C1 segment of cervical spinal cord (tissue), 14 donors: ENCODE measurements at places on chromosomes 16 and 17.

DNA sequence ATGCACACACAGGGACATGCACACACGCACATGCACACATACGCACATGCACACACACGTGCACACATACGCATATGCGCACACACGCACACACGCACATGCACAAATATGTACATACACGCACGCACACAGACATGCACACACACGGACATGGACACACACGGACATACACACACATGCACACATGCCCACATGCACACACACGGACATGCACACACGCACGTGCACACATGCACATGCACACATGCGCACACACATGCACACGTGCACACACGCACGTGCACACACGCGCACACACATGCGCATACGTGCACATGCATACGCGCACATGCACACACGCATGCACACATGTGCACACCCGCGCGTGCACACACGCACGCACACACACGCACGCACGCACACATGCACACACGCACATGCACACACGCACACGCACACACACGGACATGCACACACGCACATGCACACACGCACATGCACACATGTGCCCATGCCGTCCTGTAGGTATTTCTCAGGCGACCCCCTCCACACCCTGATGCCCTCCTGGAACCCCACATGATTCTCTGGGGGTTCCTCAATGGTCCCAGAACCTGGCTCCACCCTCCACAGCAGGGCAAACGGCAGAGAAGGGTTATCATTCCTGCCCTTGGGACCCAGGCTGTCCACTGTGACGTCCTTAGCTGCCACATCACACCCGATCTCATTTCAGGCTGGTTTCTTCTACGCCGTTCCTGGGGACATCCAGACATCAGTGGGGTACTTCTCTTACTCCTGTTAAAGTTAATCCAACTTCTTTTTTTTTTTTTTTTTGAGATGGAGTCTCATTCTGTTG, 9.6 kb upstream of the RBFOX3 start:
- no peak for DNase-seq

DNA sequence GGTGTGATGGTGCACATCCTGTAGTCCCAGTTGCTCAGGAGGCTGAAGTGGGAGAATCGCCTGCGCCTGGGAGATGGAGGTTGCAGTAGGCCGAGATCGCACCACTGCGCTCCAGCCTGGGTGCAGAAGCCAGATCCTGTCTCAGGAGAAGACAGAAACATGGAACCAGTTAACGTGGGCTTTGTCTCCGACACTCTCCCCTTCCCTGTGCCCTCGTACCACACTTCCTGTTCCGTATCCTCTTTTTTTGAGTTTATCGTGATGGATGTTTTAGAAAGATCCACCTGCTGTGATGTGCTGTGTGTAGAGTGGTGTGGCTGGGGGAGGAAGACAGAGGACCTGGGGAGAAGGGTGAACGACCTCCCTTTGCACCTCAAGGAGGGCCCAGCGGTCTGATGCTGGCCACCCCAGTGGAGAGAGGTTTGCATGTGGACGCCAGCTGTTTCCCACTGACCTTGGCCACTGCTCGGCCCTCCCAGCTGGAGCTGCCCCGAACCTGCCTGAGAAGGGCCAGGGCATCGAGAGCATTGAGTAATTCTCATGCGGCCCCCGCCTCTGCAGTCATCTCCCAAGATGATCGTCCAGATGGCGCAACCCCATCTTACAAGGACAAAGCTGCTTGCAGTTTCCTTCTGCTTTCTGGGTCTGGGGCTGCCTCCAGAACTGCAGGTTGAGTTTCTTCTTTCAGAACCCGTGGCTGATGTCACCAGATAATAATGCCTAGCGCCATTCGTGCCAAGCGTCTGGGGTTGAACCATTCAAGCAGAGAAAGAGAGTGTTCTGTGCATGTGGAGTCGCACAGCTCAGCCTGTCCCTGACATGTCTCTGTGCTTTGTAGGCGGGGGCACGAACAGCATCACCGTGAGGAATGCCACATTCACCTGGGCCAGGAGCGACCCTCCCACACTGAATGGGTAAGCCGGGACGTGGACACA, 126.3 kb downstream of the ABCC1 start:
- DNase-seq: no peak

DNA sequence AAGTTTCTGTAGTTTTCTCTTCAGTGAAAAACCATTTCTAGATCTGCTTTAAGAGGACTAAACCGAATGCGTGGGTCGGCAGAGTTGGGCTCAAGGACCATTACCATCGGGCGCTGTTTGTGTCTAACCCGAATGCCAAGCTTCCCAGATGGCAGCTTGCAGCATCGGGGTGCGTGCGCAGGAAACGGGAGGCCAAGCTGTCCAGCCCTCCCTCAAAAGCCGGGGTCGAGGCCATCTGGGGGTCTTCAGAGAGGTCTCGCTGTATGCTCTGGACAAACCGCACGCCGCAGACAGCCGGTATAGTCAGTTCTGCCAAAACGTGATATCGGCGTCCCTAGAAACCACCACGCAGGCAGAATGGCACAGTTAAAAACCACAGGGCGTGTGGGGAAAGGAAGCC, 178.8 kb downstream of the BANP start:
- DNase-seq: no peak

DNA sequence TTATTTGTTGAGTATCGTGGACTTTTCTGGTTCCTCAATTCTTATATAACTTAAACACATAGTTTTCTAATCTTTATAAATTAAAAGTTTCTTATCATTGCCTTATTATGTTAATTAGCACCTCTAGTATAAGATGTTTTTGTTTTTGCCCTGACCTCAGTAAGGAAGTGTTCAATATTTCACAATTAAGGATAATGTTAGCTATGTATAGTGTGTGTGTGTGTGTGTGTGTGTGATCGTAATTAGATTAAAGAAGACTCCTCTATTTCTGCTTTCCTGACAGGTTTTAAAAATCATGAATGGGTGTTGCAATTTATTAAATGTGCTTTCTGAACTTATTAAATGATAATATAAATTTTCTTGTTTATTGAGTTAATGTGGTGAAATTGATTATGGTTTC, 12.0 kb downstream of the IL21R start:
- no peak for DNase-seq

DNA sequence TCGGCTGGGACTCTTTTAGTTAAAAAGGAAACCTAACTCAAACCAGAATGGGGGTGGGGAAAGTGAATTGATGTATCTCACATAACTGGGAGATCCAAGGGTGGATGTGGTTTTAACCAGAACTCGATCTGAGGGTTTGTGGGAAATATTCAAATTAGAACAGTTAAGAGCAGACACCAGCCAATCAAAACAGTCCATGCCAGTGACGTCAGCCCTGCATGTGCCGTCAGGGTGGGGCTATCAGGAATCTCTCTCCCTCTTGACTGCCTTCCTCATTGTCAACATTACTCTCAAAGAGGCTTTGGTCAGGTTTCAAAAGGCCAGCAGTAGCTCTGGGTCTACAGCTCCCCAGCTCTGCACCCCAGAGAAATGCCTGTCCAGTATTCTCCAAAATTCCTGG, 94.2 kb upstream of the HSBP1 start:
- no peak for DNase-seq
